ENCODE measurements at places on chromosomes 2 and 18.

DNA sequence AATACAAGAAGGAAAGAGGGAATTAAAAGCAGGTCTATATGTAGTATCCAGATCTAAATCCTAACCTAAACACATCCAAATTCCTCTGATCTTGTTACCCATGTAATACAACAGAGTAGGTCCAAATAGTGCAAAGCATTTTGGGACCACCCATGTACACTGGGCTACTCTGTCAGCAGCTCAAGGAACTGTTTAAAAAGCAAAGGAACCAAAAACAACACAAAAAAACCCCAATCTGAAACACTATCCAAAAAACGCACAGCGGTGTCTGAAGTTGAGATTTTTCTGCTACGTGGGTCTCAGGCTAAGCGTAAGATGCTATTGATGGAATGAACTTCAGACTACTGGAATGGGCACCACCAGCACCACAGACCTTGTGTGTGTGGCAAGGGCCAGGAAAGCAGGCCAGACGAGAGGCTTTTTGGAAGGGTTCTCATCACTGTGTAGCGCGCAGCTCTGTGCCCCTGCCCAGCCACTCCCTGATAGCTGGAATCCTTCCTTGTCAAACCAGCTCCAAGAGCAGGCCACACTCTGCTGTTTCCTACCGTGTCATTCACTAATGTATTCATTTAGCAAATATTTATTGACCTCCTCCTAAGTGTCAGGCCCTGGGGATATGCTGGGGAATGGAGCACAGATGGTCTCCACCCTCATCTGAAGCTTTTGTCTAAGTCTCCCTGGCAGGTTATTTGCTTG lies 101.4 kb downstream of the COLEC12 start:
- DNase-seq: no peak

GRCh38 chr18:11121443-11121849 lies 27.9 kb downstream of the PIEZO2 start:
- no peak for DNase-seq

- no peak for DNase-seq
Measured at GRCh38 chr2:101912545-101912944, 79.2 kb upstream of the IL1R2 start.

- no peak for DNase-seq
Measured at GRCh38 chr2:198852248-198852647, 605.5 kb downstream of the SATB2 start.

- DNase-seq: no peak
Measured at GRCh38 chr2:108916796-108917421, 72.1 kb downstream of the EDAR start.

- DNase-seq: no peak
Measured at GRCh38 chr2:212871597-212871996, 279.8 kb downstream of the IKZF2 start.

- DNase-seq: no peak
Measured at GRCh38 chr2:69560147-69560482, 83.4 kb downstream of the AAK1 start.

DNA sequence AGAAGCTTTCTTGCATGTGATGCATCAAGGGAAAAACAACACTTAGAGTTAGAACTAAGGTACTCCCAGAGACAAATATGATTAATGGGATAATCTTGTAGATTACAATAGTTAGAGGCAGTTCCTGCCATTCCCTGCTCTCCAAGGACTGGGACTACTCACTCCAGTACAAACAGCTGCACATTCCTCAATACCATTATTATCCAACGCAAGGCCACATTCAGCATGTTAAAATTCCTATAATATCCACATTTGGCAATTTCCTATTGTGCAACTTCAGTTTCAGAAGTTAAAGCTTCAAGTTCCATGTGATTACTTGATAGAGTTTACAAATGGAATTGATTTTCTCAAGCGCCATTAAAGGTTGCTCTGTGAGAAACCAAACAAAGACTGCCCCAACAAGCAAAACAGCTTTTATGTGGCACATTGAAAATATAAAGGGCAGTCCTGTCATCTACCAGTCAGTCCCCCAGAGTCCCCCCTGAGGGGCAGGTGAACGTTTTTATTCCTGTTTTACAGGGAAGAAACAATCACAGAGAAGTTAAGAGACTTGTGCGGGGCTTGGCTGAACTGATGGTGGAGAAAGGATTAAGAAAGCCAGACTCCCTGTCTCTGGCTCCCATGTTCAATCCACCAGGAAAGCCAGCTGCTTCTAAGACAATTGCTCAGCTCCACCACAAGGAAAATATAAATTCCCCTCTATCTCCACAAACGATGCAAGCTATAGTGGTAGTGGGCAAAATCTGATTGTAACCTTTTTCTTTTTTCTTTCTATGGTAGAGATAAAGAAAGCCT lies 72.6 kb downstream of the TXNL1 start:
- no peak for DNase-seq
